ENCODE measurements at places on chromosomes 4 and X.

DNA sequence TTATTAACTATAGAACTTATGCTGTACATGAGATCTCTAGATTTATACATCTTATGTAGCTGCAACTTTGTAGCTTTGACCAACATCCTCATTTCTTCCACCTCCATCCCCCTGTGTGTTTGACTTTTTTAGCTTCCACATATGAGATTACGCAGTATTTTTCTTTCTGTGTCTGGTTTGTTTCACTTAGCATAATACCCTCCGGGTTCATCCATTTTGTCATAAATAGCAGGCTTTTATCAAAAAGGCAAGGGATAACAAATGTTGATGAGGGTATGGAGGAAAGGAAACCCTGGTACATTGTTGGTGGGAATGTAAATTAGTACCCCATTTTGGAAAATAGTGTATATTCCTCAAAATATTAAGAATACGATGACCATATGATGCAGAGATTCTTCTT, 116.4 kb upstream of the DGKK start:
- no peak for DNase-seq

- DNase-seq, result no peak
Measured at GRCh38 chr4:14321723-14322122, 680.6 kb upstream of the CPEB2 start.

DNA sequence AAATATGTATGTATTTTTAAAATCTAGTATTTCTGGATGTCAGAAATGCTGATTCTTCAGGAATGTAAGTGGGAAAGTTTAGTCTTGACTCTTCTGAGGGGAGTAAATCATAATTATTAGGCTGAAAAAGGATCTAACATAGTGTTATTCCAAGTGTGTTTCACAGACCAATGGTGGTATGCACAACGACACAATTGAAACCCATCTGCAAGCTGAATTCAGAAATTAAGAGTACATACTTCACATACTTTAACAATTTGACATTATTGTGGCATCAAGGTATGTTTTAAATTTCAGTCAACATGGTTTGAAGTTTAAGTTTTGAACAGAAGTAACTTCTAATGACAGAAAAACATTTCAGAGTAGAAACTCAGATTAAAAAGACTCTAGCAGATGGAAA, 236.7 kb downstream of the SLC7A11 start:
- DNase-seq, result no peak

GRCh38 chrX:13015536-13016236, 28.7 kb downstream of the FAM9C start:
- no peak for DNase-seq

- no peak for DNase-seq
Measured at GRCh38 chrX:77404419-77404818, 42.8 kb upstream of the FGF16 start.

DNA sequence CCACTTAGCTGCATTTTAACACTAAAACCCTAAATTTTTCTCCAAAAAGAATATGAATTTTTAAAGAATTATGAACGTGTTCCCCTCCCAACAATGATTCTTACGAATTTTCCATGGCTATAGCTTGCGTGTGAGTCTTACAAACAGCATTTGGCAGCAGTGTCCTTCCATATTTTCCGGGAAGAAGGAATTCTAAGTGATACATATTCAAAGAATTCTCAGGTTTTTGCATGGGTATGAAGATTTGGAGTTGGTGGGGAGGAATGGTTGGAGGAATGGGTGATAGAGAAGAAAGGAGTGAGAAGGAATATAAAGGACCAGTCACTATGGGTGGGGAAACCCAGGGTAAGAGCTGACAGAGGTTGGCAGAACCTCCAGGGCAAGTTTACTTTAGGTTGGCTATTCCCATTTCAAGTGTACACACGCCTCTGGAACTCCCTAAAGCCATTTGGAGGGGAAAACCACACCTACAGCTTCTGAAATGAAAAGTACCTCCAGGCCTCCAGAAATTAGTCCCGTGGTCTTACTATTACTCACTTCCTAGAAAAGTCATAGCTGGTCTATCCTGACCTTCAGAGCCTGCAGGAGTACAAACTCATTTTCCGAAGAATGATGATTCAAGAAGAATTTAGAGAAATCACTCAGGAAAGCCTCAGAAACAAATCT, 420.8 kb upstream of the DIPK2B start:
- peak; percentile 27 for DNase-seq

DNA sequence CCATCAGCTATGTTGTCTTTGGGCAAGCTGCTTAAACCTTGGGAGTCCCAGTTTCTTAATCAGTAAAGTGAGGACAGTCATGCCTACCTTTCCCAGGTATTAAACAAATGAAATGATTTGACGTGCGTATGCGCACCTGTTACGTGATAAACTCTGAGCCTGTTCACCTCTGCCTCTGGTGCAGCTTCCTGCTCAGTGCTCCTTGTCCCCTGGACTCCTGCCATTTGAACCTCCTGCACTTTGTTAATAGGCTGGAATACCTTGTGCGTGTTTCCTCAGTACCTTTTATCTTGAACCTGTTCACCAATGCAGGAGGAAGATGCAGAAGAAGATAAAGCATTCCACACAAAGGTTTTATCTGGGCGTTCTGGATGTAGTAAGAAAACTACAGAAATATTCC, 211.9 kb downstream of the CEP135 start:
- DNase-seq, result no peak

DNA sequence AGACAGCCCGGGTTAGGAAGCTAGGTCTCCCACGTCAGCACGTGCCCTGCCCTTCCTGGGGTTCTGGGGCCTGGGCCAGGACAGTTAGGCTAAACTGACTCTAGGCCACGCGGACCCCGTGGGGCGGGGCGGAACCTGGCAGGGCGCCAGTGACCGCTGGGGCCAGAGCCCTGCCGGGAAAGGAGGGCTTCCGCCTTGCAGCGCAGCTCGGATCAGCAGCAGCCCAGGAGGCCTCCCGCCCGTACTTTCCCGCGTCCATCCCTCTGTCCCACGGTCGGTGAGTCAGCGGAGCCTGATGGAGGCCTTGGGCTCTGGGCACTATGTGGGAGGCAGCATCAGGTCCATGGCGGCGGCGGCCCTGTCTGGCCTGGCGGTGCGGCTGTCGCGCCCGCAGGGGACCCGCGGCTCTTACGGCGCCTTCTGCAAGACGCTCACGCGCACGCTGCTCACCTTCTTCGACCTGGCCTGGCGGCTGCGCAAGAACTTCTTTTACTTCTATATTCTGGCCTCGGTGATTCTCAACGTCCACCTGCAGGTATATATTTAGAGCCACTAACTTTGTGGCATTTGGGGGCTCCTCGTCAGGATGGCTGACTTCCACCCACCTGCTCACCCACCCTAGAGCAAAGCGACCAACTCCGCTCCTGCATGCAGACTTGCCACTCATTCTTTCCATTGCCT, at the start of gene SMIM10:
Gene SMIM10, plus strand, starts transcription at position 191 of the 681 bp plus-strand sequence. Its CDS starts 105 bp downstream, at position 296.
- DNase-seq, result peak; percentile 36

GRCh38 chrX:107561468-107562215, 66.7 kb upstream of the PRPS1 start:
- DNase-seq, result no peak

DNA sequence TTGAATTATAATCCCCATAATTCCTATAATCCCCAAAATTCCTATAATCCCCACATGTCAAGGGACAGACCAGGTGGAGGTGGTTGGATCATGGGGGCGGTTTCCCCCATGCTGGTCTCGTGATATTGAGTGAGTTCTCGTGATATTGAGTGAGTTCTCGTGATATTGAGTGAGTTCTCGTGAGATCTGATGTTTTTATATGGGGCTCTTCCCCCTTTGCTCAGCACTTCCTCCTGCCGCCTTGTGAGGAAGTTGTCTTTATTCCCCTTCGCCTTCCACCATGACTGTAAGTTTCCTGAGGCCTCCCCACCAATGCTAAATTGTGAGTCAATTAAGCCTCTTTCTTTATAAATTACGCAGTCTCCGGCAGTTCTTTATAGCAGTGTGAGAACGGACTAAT, 36.6 kb upstream of the GPR78 start:
- no peak for DNase-seq

- DNase-seq, result no peak
Measured at GRCh38 chr4:184664445-184665210, 15.1 kb downstream of the PRIMPOL start.

DNA sequence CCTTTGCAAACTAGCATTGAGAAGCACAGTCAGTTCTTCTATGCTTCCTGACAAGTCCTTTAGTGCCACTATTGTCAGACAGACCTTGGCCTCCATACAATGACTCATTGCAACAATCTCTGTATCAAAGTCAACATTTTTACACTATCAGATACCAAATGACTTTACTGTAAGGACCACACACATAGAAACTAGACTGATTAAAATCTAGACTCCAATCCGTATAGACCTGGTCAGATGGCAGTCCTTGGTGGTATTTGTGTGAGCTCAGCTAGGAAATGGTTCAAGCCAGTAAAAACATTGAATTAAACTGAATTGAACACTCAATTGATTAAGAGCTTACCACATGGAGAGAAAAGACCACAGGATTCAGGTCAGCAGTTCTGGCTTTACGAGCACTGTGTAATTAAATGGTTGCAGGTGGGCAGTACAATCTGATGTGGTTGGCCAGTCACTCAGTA, 549.8 kb upstream of the LCORL start:
- no peak for DNase-seq

- no peak for DNase-seq
Measured at GRCh38 chr4:118743867-118744266, 58.7 kb downstream of the METTL14 start.

DNA sequence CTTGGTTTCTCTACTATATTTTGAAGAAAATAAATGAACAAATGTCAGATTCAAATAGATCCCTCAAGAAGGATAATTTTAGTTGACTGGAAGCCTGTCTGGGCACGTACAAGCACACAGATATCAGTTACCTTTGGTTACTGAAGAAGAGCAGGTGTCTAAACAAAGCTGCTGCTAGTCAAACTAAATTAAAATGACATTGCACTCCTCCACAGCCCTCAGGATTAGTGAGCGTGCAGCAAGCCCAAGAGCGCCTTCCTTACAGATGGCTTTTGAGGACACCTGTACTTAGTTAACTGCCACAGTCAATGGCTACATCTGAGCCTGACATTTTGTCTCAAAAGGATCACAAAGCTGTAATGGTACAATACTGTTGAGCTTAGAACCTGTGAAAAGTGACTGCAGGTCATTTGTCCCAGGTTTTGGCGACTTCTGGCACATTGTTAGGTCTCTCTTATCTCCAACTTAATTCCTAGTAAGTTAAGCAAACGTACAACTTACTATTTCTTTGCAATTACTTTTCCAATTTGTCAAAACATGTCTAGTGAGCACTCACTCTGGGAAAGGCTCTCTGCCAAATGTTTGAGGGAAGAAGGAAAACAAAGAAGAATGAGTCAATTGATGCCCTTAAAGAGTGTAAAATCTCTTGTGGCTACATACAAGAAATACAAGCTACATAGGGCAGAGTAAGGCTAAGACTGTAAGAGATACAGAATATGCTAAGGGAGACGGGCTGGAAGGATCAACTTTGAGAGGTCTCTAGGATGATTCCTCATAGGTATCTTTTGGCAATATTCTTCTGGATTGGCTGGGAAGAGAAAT, 25.6 kb upstream of the DAPP1 start:
- DNase-seq, result no peak

- no peak for DNase-seq
Measured at GRCh38 chr4:105146276-105147015, at the start of gene TET2. TET2 (plus strand) TSS chr4:105146876; CDS start chr4:105233943, 87,067 bp downstream.

DNA sequence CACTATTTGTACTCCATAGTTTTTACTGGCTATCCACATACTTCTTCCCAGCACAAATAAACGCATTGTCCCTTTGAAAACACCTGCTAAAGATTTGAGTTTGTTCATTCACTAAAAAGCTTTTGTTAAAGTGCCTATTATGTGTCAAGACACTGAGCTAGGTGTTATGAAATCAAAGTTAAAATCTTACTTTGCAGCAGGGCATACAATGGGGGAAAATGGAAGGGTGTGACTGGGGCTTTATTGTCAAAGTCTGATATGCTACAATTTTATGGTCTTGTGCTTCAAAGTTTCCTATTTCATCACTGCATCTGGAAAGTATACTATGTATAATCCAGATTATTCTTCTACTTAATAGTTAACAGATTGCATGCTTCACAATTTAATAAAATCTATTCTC, 128.4 kb downstream of the PPP3CA start:
- no peak for DNase-seq

DNA sequence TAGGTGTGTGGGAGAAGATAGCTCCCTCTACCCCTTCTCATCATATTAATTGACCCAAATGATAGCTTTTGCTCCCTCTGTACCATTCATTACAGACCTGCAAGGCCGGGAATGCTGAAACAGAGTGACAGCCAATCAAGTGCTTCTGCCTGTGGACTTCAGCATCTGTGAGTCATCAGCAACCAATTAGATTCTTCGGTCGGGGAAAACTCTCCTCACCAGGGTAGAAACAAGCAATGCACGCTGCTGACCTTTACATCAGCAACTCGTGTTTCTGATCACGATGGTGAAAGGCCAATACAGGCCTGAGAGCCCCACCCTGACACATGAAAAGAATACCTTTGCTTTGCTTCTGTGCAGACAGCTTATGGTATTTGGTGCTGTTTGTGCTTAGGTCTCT, 347.2 kb upstream of the DDX53 start:
- no peak for DNase-seq

DNA sequence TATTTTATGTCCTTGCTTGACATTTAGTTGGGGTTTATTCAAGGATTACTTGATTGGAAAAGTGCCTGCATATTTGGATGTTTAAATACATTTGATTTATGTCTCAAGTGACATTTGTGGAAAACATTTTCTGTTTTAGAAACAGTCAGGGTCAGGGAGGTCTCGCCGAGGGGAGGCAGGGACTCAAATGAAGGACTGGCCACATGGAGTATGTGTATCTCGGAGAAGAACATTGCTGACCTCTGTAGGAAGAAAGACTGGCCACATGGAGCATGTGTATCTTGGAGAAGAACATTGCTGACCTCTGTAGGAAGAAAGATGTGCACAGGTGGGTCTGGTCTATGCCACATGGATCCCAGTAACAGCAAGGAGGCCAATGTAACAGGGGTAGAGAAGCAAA, 233.6 kb downstream of the TRIML1 start:
- DNase-seq, result peak; percentile 44

GRCh38 chrX:38318606-38319005, 8.7 kb downstream of the RPGR start:
- no peak for DNase-seq

DNA sequence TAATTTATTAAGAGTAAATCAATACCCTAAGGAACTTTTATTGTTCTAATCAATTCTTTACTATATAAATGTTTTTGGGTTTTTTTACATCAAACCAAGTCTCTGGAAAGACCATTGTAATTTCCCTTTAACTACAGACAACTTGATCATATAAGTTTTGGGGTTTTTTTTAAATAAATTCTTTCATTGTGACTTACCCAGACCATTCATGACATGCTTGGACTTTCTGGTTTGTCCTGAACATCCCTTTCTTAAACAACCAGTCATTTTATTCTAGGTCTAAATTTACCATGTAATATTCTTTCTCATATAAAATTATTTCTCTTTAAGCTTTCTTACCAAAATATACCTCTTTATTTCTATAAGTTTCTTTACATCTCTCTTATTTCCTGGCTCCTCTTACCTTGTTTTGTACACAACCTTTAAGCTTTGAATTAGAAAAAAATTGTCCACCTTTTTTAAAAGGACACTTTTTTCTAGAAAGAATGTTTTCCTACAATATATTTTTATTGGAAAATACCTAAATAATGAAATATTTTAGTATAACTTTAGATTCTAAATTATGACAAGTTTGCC, 8.4 kb downstream of the CNGA1 start:
- DNase-seq, result no peak
